ENCODE measurements at places on chromosomes 3 and 15.

GRCh38 chr3:144662729-144663128 is 691.1 kb downstream of the DIPK2A start:
- DNase-seq = no peak

- DNase-seq = no peak
These were observed 112.0 kb upstream of the RPL32 start for GRCh38 chr3:12953201-12953995.

DNA sequence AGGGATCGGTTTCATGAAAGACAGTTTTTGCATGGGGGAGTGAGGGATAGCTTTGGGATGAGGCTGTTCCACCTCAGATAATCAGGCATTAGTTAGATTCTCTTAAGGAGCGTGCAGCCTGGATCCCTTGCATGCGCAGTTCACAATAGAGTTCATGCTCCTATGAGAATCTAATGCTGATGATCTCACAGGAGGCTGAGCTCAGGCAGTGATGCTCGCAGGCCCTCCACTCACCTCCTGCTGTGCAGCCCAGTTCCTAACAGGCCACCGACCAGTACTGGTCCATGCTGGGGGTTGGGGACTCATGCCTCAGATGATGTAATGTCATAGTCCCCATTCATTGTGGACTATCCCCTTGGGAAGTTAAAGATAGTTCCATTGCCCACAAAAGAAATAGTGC is 255.8 kb downstream of the CACNA2D3 start:
- no peak for DNase-seq

DNA sequence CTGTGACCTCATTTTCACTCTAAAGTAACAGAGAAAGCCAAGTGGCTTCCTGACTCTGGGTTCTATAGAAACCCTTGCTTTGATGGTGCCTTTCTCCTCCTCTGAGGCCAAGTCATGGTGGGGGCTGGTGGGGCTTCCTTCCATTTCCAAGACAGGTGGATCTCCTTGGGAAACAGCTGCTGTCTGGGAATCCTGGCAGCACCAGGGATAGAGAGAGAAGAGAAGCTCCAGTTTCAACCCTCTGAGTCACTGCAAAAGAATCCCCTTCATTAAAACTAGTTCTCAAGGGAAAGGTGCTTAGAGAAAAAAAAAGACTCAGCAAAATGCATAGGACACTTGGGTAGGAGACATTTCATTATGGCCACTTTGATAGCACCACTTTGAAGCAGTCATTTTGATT is 614.4 kb downstream of the FHIT start:
- no peak for DNase-seq

GRCh38 chr3:125200731-125201139 is 11.8 kb downstream of the SLC12A8 start:
- DNase-seq = no peak

DNA sequence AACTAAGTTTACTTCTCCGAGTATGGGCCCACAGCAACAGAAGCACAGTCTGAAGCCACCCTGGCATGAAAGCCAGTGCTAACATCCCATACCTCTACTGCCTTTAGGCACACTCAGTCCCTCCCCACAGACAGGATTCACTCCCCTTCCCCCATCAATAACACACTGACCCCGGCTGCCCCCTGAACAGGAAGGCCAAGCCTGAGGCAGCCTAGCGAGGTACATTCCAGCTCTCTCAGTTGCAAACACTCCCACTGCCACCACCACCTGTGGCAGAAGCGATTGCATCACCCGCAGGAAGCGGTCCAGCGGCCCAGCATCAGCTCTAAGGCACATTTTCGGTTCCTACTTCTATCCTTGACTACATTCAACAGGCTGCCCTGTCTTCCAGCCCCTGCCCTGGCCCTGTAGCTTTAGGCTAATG is 7.0 kb upstream of the BMF start:
- DNase-seq = no peak

- DNase-seq = no peak
These were observed 143.4 kb upstream of the RASGRP1 start for GRCh38 chr15:38707802-38708671.

- no peak for DNase-seq
These were observed 438.2 kb upstream of the PROK2 start for GRCh38 chr3:72223116-72223515.

DNA sequence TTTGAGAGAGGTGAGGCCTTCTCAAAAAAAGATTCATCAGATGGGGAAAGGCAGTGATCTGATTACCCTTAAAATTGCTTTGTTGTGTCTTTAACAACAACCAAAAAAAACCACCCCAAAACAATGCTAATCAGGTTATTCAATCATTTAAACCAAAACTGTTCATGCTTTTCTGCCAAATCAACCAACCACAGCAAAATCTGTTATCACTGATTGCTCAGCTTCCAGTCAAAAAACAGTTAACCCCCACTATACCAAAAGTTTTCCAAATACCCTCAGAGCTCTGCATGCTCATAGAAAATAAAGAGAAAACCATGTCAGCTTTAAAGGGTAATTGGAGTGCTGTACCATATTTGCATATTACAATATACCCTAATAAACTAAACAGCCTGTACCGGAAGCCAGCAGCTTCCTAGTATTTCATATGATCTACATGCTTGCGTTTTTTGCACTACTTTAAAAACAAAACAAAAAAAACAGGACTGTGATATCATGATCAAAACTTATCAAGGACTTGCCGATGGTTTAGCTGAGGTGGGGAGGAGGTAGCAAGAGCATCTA is 22.8 kb downstream of the SATB1 start:
- DNase-seq = no peak

DNA sequence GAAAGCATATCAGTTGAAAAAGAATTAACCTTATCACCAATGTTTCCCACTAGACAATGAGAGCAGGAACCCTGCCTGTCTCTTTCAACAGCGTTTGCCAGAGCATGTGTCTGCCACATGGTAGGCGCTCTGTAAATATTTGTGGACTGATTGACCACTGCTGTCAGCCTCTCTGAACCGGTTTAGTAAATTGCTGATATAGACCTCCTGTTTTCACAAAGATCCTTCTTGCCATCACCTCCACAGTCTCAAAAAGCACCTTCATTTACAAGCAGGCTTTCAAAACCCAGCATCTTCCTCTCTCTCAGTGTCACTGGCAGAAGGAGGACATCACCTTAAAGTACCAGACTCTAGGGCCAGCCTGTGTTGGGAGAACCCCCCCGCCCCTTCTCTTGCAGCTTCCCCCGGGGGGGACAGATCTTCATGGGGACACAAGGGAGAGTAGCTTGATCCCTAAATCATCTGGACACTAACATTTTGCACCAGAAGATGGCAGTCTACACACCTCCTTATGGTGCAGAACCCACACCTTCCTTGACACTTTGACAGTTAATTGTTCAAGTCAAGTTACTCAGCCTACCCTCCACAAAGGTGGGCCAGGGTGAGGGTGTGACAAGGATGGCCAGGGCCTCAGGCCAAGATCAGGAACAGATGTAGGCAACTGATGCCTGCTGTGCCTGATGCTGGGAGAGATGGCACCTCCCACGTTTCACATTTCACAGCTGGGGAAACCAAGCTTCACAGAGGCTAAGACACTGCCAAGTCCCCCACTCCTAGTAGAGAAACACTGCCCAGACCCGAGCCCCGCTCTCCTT is 37.8 kb upstream of the USP3 start:
- peak; percentile 9 for DNase-seq

DNA sequence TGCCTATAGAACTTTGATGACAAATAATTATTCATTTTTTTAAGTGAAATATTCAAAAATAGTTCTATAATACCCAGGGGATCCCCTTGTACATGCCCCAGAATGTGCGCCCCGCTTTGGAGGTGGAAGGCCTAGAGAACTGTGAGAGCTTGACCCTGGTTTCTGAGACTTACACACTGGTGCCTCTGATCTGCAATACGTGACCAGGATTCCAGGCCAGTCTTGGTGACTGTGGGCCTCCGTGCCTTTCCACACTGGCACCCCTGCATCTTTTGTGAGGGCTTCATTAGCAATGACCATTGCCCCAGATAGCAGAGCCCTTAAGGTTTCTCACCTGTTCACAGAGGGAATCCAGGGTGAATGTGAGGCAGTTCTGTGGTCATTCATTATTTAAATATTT is 44.0 kb downstream of the CLSTN2 start:
- DNase-seq = no peak

DNA sequence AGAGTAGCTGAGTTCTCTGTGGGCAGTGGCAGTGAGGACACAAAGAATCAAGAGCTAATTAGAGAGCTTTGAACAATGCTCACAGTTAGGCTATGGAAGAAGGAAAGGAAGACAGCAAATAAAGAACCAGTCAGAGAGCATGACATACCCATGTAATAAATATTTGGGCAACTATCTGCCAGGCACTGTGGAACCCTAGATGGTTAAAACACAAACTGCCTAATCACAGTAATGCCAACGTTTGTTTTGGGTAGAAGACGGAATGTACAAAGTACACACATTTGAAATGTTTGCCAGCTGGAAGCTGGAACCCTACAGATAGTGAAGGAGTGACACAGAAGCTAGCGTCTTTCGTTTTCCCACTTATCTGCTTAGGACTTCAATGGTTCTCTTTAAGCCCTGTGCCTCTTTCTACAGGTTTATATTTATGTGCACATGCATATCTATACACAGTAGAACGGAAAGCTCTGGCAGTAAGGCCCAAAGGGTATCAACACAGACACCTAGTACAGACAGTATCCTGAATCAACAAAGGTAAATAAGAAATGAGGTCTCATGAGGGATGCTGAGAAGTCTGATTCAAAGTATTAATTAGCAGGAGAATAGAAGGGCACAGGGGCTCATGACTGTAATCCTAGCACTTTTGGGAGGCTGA is 44.6 kb downstream of the ANKRD28 start:
- no peak for DNase-seq

GRCh38 chr15:53009093-53009492 is 219.0 kb upstream of the ONECUT1 start:
- DNase-seq = no peak

DNA sequence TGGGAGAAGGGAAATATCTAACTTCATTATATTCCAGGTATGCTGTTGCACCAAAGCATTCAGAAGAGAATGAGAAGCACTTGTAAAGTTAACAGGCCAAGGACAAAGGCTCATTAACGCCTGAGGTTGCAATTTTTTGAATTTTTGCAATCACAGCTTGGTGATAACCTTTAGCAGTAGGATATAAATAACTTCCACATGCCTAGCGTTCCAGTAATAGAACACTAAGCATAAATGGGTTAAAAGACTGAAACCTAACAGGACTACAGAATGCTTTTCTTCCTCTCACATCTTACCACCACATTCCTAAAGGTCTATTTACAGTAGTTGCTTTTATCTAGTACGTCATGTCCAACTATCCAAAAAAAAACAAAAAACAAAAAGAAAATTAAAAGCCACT is 57.4 kb upstream of the IMPG2 start:
- DNase-seq = no peak

DNA sequence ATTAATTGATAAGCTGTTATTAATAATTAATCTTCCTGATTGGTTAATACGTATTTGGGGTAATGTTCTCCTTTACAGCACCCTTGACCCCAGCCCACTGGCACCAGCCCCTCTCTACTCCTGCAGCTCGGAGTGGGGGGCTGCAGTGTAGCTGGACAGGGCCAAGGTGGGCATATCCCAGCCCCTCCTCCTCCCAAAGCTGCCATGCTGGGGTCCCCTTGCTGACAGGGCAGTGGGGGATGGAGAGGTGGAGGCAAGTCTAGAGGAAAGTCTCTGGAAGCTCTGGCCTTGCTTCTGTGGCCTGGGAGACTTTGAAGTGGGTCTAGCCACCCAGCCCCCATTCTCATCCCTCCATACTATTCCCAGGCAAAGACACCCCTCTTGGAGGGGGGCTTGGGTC is 35.8 kb downstream of the HCN4 start:
- no peak for DNase-seq

- DNase-seq = no peak
These were observed 94.4 kb downstream of the SCN11A start for GRCh38 chr3:38957296-38957695.

- DNase-seq = no peak
These were observed 614.6 kb upstream of the TBL1XR1 start for GRCh38 chr3:177811835-177812234.

GRCh38 chr3:47476330-47476626 is 537 bp upstream of the SCAP start:
- no peak for DNase-seq

DNA sequence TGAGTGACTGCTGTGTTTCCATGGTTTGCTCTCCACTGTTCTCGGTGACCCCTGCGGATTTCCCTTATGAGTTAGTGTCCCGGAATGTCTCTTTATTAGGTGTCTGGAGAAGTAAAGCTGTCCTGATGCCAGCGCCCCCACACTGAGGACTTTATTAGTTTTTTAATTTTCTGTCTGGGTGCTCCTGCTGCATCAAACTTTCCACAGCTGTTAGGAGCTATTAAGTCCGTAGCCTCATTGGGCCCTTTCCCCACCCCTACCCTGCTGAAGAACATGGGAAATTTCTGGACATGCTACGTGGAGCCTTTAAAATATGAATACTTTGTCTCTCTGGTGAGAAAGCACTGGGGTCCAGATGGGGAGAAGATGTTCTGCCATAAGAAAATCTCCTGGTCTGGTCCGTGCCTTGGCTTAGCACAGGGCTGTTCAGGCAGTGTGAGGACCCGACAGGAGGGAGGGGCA is 161.7 kb upstream of the HES1 start:
- DNase-seq = no peak

DNA sequence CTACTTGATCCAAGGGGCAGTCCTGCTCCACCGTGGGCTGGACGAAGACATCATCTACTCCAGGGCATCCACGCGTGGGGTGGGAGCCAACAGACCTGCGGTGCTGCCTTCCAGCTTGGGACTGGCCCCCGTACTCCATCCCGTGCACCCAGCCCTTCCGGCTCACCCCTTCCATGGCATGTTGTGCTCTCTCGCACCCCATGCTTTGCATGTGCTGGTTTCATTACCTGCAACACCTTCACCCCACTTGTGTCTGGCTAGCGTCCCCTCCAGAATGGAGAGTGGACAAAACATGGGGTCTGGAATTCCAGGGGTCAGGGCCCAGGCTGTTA is 30.2 kb downstream of the SEMA7A start:
- DNase-seq = no peak

GRCh38 chr3:134134698-134135415 is 105.1 kb upstream of the SLCO2A1 start:
- no peak for DNase-seq

GRCh38 chr3:107235193-107235927 is 141.9 kb upstream of the CCDC54 start:
- DNase-seq = no peak

DNA sequence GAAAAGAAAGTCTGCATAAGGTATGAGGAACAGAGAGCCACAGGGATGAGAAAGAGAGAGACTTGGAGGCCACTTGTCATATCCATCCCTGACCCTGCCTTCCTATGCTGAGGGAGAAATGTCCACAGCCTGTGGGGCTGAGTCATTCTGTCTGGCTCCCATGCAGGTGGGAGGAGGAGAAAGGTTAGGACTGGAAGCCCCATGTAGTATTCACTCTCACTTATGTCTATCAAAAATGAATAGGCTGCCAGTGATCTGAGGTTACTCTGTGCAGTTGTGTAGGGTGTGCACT is 71.3 kb downstream of the RAB11A start:
- no peak for DNase-seq

All from NCI-H2029 (cell line).